ENCODE measurements at places on chromosomes 5 and 9.

DNA sequence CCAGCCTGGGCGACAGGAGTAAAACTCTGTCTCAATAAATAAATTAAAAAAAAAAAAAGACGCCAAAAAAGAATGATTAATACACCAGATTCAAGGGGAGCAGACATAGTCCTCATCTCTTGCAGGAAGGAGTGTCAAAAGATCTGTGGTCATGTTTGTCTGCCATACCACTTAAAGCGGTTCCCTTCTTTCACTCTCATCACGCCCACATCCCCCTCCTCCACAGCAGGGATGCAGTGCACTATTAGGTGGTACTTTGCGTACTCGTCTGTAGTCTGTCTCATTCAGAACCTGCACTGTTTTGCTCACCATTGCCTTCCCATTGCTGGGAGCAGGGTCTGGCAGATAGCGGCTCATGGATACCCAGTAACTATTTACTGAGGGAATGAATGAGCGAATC is 11.2 kb downstream of the CDHR2 start:
- DNase-seq, result no peak

DNA sequence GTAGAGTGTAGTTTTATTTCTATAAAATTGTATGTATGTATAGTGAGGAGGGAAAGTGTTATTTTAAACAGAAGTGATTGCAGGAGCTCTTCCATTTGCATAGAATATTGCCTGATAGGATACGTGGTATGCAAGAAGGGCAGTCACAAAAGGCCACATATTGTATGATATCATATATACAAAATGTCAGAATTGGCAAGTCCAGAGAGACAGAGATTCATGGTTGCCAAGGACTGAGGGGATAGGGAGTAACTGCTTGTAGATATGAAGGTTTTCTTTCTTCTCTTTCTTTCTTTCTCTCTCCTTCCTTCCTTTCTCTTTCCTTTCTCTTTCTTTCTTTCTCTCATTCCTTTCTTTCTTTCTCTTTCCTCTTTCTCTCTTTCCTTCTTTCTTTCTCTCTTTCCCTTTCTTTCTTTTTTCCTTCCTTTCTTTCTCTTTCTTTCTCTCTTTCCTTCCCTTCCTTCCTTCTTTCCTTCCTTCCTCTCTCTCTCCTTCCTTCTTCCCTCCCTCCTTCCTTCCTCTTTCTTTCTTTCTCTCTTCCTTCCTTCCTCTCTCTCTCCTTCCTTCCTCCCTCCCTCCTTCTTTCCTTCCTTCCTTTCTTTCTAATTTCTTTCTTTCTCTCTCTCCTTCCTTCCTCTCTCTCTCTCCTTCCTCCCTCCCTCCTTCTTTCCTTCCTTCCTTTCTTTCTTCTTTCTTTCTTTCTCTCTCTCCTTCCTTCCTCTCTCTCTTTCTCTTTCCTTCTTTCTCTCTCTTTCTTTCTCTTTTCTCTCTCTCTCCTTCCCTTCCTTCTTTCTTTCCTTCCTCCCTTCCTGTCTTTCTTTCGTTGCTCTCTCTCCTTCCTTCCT is 24.5 kb upstream of the WDR38 start:
- no peak for DNase-seq

DNA sequence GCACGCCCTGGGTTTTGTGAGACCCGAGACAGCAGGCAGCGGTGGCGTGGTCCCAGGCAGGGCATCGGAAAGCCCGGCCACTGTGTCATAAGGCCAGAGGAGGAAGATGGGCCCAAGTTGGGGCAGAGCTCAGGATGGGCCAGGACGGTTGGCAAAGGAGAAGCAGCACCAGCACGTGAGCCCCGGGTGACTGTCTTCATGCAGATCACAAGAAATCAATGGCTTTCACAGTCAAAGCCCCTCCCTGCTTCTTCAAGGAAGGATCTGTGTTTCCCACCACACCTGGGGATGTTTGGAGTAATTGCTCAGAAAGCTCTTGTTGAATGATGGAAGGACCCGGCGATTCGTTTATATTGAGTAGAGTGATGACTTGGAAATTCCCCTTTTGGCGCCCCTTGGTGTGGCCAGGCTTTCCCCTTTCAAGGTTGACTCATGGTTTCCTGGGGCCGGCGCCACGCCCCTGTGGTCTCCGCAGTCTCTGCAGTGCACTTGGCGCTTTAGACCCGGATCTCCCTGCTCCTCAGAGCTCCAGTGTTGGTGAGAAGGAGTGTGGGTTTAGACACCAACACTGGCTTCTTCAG is 52.1 kb downstream of the IL31RA start:
- no peak for DNase-seq

DNA sequence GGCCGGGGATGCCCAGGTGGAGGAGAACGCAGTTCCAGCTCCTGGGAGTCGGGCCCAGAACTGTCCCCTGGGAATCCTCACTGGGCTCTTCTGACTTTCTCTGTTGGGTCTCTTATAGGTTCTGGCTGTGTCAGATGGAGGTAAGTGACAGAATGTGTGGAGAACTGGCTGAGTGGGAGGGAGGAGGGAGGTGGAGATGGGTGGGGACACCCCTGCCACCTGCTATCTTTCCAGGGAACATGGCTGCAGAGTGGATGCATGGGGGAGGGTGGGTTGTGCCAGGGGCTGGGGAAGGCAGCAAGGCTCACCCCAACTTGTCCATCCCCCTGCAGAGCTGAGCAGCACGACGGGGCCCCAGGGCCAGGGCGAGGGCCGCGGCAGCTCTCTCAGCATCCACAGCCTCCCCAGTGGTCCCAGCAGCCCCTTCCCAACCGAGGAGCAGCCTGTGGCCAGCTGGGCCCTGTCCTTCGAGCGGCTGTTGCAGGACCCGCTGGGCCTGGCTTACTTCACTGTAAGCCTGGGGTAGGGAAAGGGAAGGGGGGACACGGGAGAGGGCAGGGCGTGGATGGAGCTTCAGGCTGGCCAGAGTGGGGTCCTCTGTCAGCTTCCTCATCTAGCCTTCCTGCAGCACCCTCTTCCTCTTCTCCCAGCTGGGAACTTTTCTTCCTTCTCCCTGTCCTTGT is 8.3 kb downstream of the RGS14 start:
- no peak for DNase-seq

DNA sequence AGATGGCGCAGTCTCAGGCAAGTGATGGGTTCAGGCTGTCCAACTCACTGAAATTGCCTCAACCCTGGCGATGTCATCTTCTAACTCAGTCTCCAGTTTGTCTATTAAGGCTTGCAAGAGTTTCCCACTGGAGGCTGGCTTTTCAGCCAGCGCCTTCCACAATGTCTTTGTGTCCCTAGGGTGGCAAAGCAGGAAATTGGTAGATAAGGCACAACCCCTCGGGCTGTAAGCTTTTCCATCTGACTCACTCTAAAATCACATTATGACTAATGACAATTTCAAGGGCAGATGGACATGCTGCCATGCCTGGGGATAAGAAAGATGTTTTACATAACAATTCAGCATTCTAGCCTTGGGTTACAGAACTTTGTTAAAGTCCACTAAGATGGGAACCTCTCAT is 61.9 kb downstream of the MROH2B start:
- DNase-seq, result no peak

DNA sequence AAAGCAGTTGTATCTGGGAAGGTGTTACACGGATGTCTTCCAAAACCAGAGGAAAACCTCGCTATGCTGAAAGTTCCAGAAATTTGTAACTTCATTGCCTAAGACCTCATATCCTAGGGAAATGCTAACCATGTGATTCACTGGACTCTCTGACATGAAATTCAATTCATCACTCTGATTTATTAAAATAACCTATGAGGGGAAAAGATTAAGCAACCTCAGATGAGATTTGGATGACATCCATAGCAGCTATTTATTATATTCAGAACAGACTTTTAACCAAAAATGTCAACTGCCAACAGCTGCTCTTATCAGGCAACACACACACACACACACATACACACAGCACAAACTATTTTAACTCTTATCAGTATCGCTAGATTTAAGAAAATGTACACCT is 1006.4 kb upstream of the CTNND2 start:
- DNase-seq, result no peak

GRCh38 chr5:34548086-34548403 is 108.1 kb upstream of the RAI14 start:
- DNase-seq, result no peak

GRCh38 chr5:43685252-43685950 is 82.4 kb downstream of the NNT start:
- DNase-seq, result no peak

GRCh38 chr5:42612750-42613366 is 143.8 kb upstream of the CCDC152 start:
- no peak for DNase-seq

- DNase-seq, result no peak
Measured at GRCh38 chr5:122091936-122092600, 14.0 kb upstream of the LOX start.

DNA sequence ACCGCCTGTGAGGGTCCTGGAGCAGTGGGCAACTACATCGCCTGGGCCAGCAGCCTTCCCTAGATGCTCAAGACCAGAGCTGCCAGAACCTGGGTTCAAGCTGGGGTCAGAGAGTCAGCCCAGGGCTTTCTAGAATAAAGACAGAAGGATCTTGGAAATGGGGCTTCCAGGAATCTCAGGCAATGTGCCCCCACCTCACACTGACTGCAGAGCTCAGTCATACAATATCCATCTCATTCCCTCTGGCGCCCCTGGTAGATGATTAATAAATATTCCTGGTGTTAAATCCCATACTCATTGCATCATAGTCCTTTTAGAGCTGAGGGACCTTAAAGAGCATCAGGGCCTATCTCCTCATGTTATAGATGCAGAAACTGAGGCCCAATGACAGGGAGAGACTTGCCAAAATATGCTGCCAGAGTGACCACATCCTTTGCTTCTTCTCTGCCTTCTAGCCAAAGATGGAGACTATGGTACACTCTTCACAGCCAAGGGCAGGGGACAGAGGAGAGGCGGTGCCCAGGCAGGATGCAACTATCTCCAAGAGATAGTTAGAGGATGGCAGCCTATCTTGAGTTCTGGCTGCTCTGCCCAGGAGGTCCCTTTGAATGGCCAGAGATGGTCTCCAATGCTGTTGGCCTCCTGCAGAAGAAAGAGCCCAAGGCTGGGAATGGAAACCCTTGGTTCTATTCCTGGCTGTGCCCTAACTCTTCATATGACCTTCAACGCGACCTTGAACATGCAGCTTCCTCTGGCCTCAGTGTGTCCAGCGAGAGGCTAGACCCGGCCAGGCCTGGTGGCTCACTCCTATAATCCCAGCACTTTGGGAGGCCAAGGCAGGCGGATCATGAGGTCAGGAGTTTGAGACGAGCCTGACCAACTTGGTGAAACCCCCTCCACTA is 36.2 kb upstream of the IL17B start:
- DNase-seq, result no peak

DNA sequence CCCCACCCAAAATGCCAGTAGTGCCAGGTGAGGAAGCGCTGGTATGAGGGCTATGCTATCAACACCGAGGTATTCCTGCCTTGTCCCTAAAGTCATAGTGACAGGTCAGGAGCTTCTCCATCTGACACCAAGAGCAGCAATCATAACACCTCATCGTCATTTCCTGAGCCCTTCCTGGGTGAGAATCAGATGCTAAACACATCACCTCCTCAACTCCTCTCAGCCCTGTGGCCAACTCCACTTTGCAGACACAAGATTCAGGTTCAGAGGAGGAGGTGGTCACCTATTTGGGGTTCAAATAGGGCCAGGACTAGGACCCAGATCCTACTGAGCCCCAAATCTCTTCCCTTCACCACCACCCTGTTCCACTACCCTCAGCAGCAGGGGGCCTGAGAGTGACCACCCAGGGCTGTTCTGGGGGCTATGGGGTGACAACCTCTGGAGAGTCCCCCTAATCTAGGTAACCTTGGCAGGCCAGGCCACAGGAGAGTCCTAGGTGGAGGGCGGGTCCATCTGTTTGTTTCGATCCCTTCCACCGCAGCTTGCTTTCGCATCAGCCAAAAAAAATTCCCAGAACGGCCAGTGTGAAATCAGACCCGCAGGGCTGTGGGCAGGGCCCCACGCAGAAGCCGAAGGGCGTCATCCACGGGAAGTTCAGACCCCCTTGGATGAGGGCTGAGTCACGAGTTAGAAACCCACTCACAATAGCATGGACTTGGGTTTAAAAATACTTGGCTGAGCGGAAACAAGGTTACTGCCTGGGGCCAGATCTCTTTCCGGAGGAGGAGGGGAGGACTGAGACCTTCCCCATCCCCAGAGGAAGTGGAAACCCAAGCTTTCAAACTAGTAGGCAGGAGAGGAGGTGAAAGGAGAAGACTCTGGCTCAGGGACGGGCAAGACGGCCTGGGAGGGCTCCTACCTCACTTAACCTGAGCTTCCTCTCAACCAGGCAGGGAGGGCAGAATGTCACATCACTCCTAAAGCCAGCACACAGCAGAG is 8.7 kb downstream of the STK10 start:
- DNase-seq, result peak; percentile 25

DNA sequence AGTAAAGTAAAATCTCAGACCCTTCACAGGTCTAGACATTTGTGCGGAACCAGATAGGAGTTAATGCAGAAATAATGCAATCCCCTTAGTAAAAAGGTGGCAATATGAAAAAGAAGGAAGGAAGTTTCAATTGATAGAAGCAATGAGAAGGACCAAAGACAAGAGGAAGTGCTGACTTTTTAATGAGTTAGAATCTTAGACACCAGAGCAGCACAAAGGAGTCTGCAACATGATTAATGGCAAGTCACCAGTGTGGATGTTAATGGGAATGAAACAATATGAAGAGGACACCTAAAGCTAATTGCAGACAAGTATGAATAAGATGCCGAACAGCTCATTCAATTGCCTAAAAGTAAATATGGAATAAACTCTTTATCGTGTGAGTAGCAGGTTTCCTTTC is 50.9 kb downstream of the MEGF9 start:
- no peak for DNase-seq

GRCh38 chr9:97153967-97154366 is 115.0 kb upstream of the CTSV start:
- DNase-seq, result no peak

DNA sequence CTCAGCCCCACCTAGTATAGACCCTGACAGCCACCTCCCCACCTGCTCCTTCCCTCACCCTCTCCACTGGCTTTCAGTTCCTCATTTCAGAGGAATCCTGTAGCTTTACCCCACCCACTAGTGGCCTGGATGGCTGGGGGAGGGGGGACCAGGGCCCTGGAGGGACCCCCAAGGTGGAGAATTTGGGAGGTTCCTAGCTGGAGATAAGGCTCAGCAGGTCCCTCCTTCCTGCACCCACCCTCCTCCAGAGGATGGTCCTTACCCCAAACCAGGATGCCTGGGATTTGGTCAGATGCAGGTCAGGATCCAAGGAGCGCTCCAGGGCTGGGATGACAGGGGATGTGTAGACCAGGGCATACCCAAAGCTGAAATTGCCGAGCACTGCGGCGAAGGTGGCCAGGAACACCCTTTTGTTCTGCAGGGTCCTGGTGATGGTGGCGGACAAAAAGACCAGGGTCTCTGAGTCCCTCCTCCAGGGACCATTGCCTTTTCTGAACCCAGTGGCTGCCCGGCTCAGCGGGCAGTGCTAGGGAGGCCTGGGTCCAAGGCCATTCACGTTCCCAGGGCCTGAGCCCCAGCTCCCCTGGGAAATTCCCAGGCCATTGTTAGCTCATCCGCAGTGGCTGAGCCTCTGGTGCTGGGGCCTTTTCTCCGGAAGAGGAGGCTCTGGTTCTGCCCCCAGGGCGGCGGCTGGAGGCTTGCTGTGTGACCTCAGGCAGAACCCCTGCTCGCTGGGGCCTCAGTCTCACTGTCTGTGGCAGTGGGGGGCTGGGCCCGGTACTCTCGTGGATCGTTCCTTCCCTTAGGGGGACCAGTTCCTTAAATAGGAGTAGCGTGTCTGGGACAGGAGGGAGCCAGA is 678 bp downstream of the SLC2A6 start:
- peak; percentile 44 for DNase-seq

All from neural crest cell (in vitro differentiated cells).